Glutamatergic neuron (in vitro differentiated cells): ENCODE measurements at places on chromosomes 6 and 20. TPM values are rescaled to one million over a fixed set of nuclear protein-coding genes. Genes with fewer than 3 reads are reported as not detected.

DNA sequence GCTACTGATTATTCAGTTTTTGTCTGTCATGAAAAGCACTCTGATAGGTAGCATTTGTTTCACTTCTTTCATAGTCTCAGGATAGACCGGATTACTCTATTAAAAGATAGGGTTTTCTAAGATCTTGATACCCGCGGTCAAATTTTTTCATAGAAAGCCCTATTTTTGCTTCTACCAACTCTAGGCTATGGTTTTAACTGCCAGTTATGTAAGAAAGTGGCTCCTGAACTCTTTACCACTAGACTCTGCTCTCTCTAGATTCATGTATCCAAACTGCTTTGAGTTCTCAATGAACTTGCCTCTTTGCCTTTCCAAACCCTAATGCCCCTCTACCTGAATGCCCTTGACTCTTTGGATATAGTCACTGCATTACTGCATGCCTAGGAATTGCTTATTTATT lies 70.3 kb downstream of the HIVEP1 start:
- no peaks in the 10 kb centered on the region for H3K27me3 ChIP-seq
- H3K4me1 ChIP-seq = peaks cover 12% of the 10 kb centered on the region

Gene RPS6KA2
- total RNA-seq = 109 TPM

Gene SYNDIG1
- total RNA-seq = 10.4 TPM

DNA sequence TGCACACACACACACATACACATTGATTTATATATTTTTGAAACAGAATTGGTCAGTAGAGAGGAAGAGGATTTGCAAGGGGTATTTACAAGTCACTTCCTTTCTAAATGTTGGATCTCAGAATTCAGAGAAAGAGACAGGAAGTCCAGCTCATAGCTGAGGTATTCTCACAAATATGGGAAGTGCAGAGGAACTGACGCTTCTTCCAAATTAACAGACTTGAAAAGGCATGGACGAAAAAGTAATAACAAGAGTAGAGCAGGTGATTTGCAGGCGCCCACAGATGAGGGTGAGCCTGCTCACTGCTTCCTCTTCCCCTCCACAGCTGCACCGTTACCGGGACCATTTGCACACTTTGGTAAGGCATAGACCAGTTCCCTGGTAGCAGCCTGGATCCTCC lies 246.4 kb downstream of the PHACTR1 start:
- peaks cover 14% of the 10 kb centered on the region for H3K4me1 ChIP-seq
- no peaks in the 10 kb centered on the region for H3K36me3 ChIP-seq
- no peak overlapping the region for H3K27ac ChIP-seq
- DNase-seq = no peak
- H3K4me3 ChIP-seq = no peak overlapping the region

- H3K4me1 ChIP-seq = peaks cover 22% of the 10 kb centered on the region
- no peak overlapping the region for H3K27ac ChIP-seq
Measured at GRCh38 chr20:62149532-62150309, 6.2 kb downstream of the SS18L1 start.

GRCh38 chr20:32432277-32432676 lies 74.1 kb downstream of the ASXL1 start:
- peaks cover 3% of the 10 kb centered on the region for H3K4me1 ChIP-seq
- H3K4me3 ChIP-seq = no peak overlapping the region
- peaks cover 19% of the 10 kb centered on the region for H3K36me3 ChIP-seq
- no peak overlapping the region for H3K27ac ChIP-seq

GRCh38 chr6:106421496-106421895 lies 61.0 kb downstream of the CRYBG1 start:
- peaks cover 2% of the 10 kb centered on the region for H3K27me3 ChIP-seq
- peaks cover 4% of the 10 kb centered on the region for H3K4me1 ChIP-seq
- no peak overlapping the region for H3K4me3 ChIP-seq
- no peaks in the 10 kb centered on the region for H3K36me3 ChIP-seq
- no peak overlapping the region for H3K27ac ChIP-seq

Gene TGM3
- not detected for total RNA-seq

- no peaks in the 10 kb centered on the region for H3K4me1 ChIP-seq
- peaks cover 21% of the 10 kb centered on the region for H3K36me3 ChIP-seq
- peak overlapping the region; percentile 91 for H3K4me3 ChIP-seq
- no peak overlapping the region for H3K27ac ChIP-seq
- DNase-seq = peak; percentile 50
- peaks cover 17% of the 10 kb centered on the region for H3K27me3 ChIP-seq
Measured at GRCh38 chr20:30488941-30489613, 768.4 kb upstream of the DEFB115 start.

DNA sequence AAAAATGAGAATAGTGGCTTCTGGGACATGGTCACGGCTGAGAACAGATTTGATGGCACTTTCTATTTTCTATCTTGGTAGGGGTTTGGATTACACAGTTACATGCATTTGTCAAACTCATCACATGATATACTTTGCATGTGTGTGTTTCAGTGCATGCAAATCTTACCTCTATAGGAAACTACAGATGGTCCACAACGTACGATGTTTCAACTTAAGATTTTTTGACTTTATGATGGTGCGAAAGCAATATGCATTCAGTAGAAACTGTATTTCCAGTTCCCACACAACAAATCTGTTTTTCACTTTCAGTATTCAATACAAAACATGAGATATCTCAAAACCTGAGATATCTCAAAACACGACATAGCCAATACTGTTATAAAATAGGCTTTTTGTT lies 231.8 kb upstream of the SPTLC3 start:
- peaks cover 1% of the 10 kb centered on the region for H3K27me3 ChIP-seq
- DNase-seq = no peak
- H3K4me1 ChIP-seq = no peaks in the 10 kb centered on the region
- no peaks in the 10 kb centered on the region for H3K36me3 ChIP-seq
- H3K27ac ChIP-seq = no peak overlapping the region
- H3K4me3 ChIP-seq = no peak overlapping the region

DNA sequence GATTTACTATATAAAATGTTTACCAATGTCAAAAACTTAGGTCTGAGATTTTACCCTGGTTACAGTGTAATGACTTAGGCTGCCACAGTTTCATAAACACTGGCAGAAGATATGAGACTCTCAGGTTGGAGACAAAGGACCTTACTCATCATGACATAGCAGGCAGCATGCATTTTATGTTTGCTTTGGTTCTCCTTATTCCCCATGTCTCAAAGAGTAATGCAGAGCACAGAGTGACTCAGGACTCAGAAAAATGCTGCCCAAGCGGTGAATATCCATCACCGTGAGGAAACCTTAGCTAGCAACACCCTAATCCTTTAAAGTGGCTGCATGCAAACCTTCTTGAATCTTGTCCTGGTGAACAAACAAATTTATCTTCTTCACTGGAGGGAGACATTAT lies 112.1 kb upstream of the EYS start:
- H3K4me1 ChIP-seq = no peaks in the 10 kb centered on the region
- peaks cover 1% of the 10 kb centered on the region for H3K27me3 ChIP-seq
- DNase-seq = no peak
- no peak overlapping the region for H3K27ac ChIP-seq

DNA sequence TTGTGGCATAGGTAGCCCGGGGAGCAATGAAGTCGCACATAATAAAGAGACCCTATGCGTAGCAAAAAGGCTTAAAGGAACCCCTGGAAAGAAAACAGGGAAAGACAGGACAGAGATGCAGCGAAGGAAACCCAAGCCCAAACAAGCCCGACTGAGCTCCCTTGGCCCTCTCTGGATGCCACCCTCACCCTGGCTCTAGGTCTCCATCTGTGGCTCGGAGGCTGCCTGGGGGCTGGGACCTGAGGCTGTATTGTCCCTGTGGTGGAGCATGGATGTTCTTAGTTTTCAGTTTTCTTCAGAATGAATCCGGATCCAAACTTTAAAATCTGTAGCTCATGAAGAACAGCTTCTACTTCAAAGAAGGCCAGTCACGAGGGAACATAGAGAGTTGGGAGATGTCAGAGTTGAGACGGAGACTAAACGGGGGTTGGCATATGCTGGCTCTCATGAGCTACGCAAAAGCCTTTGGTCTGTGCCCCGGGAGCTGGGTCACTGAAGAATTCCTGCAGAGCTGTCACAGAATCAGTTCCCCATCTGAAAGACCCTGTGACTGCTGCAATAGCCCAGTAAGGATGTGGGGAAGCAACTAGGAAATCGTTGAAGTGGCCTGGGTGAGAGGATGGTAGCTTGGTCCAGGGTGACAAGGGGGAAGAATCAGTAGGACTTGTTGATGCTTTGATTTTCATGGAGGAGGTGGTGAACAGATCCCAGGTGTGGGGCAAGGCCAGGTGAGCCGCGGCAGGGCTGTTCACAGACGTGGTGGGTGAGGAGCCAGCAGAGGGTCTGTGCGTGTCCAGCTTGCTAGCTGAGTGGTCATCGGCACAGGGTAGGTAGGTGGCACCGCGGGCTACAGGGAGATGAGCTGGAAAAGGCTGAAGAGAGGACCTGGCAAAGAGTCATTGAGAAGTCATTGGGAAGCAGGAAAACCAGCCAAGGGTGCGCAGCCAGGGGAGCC lies 35.2 kb downstream of the SYNDIG1 start:
- H3K4me3 ChIP-seq = no peak overlapping the region
- DNase-seq = no peak
- H3K27me3 ChIP-seq = peaks cover 2% of the 10 kb centered on the region
- no peak overlapping the region for H3K27ac ChIP-seq
- peaks cover 18% of the 10 kb centered on the region for H3K4me1 ChIP-seq

Gene TCF15
- 19.7 TPM for total RNA-seq

GRCh38 chr6:170250455-170250854 lies 40.4 kb downstream of the DLL1 start:
- H3K27me3 ChIP-seq = peaks cover 9% of the 10 kb centered on the region
- H3K4me1 ChIP-seq = peaks cover 21% of the 10 kb centered on the region
- H3K27ac ChIP-seq = no peak overlapping the region
- DNase-seq = no peak
- no peak overlapping the region for H3K4me3 ChIP-seq

DNA sequence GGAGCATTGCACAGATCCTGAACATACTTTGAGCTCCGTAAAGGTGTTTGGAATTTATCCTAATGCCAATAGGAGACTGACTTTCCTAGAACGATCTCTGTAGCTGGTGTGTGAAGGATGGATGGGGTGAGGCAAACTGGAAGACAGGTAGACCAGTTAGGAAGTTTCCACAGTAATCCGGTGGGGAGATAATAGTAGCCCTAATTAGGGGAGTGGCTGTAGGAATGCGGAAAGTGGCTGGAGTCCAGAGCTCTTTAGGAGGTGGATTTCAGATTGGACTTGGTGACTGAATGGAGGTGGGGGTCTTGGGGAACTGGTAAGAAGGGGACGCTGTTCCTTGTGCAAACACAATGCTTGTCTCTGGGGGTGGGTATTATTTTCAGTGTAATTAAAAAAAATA lies 146.3 kb downstream of the SOX4 start:
- peaks cover 45% of the 10 kb centered on the region for H3K4me1 ChIP-seq
- H3K27ac ChIP-seq = no peak overlapping the region
- H3K27me3 ChIP-seq = peaks cover 8% of the 10 kb centered on the region
- DNase-seq = no peak
- peak overlapping the region; percentile 12 for H3K4me3 ChIP-seq

- no peaks in the 10 kb centered on the region for H3K27me3 ChIP-seq
- H3K27ac ChIP-seq = no peak overlapping the region
- H3K4me1 ChIP-seq = no peaks in the 10 kb centered on the region
- no peak overlapping the region for H3K4me3 ChIP-seq
- no peak for DNase-seq
Measured at GRCh38 chr20:34143951-34144350, 31.9 kb upstream of the EIF2S2 start.

DNA sequence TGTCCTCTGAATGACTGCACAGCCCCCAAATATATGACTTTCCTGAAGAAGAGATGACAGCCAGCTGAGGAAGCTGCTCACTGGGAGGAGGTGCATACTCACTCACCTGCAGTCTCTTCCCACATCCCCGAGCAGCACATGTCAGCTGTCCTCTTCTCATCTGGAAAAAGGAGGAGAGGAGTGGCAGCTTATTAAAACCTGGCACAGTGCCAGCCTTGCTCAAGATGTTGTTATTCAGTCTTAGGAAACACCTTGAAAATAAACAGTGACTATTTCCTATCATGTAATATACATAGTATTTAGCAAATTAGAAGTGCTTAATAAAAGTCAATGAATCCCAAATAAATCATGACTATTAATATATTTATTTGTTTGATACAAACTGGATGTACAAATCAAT lies 232.9 kb downstream of the EPM2A start:
- H3K27me3 ChIP-seq = no peaks in the 10 kb centered on the region
- DNase-seq = no peak
- H3K4me3 ChIP-seq = no peak overlapping the region
- no peak overlapping the region for H3K27ac ChIP-seq
- no peaks in the 10 kb centered on the region for H3K4me1 ChIP-seq
- no peaks in the 10 kb centered on the region for H3K36me3 ChIP-seq

- H3K36me3 ChIP-seq = no peaks in the 10 kb centered on the region
- peaks cover 62% of the 10 kb centered on the region for H3K4me1 ChIP-seq
- DNase-seq = peak; percentile 54
- peaks cover 4% of the 10 kb centered on the region for H3K27me3 ChIP-seq
- peak overlapping the region; percentile 97 for H3K27ac ChIP-seq
Measured at GRCh38 chr20:47318586-47319516, 37.6 kb downstream of the ZMYND8 start.

Gene FERMT1
- 0.29 TPM for total RNA-seq

GRCh38 chr6:126039284-126039683 lies 52.9 kb downstream of the TRMT11 start:
- H3K36me3 ChIP-seq = peaks cover 2% of the 10 kb centered on the region
- DNase-seq = no peak
- no peaks in the 10 kb centered on the region for H3K27me3 ChIP-seq
- no peak overlapping the region for H3K27ac ChIP-seq
- no peaks in the 10 kb centered on the region for H3K4me1 ChIP-seq

Gene SSTR4
- total RNA-seq = not detected

DNA sequence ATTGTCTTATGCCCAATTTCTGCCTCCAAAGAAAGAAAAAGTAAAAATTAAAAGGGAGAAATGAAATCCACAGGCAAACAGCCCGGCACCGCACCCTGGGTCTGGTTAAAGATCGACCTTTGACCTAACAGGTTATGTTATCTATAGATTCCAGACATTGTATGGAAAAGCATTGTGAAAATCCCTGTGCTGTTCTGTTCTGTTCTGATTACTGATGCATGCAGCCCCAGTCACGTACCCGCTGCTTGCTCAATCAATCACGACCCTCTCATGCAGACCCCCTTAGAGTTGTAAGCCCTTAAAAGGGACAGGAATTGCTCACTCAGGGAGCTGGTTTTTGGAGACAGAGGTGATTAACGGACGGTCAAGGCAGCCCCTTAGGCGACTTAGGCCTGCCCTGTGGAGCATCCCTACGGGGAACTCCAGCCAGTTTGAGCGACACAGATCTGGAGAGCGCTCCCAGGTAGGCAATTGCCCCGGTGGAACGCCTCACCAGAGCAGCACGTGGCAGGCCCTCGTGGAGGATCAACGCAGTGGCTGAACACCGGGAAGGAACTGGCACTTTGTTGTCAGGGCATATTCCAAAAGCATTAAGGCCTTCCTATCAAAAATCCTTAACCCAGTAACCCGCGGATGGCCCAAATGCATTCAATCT lies 12.0 kb upstream of the HFE start:
- no peaks in the 10 kb centered on the region for H3K27me3 ChIP-seq
- no peak for DNase-seq
- H3K27ac ChIP-seq = no peak overlapping the region
- no peak overlapping the region for H3K4me3 ChIP-seq
- no peaks in the 10 kb centered on the region for H3K4me1 ChIP-seq
- no peaks in the 10 kb centered on the region for H3K36me3 ChIP-seq

Gene MATN4
- not detected for total RNA-seq

Gene EMILIN3
- total RNA-seq = not detected

- peaks cover 55% of the 10 kb centered on the region for H3K4me1 ChIP-seq
- no peak for DNase-seq
- no peak overlapping the region for H3K4me3 ChIP-seq
Measured at GRCh38 chr6:155259204-155259603, 4.6 kb upstream of the CLDN20 start.

- H3K27me3 ChIP-seq = peaks cover 6% of the 10 kb centered on the region
- no peak overlapping the region for H3K4me3 ChIP-seq
- H3K4me1 ChIP-seq = peaks cover 12% of the 10 kb centered on the region
Measured at GRCh38 chr20:50144362-50144761, 9.2 kb downstream of the PEDS1 start.
